ENCODE measurements at places on chromosomes 1 and 21.

GRCh38 chr1:202074985-202075384 lies 47.7 kb upstream of the GPR37L1 start:
- no peak for DNase-seq

DNA sequence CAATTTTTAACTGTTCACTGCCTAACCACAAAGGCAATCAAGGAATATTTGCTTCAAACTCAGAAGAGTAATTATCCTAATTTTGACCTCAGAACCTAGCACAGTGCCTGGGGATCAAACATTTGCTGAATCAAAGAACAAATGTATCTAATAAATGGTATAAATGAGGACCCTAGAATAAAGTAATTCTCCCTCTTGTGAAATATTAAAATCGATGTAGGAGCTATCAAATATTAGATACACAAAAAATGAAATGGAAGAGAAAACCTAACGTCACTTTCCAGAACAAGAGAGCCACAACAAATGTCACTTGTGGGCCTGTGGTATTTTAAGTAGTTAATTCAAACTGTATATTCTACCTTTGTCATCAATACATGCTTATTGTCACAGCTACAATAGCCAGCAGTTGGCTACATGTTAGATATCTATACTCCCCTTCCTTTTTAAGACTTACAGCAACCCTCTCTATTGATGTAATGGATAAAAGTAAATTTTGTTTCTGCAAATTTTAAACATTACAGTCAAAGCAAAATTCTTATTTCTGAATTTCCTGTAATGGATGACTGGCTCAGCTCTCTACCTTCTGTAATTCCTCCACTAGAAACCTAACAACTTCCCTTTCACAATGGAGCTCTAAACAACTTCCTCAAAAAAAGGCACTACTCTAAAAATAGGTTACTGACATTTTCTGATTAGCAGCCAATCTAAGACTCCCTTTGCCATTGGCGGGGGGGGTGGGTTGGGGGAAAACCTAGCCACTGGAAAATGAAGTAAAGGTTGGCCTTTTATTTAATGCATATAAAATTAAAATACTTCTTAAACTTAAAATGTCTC lies 37.6 kb downstream of the PUM1 start:
- peak; percentile 50 for DNase-seq

DNA sequence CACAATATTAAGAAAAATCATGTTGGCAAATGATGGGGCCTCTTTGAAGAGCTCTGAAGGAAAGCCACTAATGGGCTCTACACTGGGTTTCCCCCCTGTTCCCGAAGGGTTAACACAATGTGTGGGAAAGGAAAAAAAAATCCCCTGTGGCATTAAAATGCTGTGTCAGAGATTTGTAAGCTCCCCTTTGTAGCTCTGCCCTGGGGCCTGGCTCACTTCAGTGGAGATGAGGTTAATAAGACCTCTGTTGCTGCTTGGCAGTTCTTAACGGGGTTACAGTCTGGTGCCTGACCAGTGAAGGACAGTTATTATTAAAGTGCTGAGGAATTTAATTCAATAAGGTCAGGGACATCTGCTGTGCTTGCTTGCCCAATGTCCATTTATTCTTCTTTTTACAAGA lies 129.7 kb upstream of the UBE2U start:
- no peak for DNase-seq

- no peak for DNase-seq
Observed at GRCh38 chr1:181040284-181040865, 6.6 kb downstream of the MR1 start.

DNA sequence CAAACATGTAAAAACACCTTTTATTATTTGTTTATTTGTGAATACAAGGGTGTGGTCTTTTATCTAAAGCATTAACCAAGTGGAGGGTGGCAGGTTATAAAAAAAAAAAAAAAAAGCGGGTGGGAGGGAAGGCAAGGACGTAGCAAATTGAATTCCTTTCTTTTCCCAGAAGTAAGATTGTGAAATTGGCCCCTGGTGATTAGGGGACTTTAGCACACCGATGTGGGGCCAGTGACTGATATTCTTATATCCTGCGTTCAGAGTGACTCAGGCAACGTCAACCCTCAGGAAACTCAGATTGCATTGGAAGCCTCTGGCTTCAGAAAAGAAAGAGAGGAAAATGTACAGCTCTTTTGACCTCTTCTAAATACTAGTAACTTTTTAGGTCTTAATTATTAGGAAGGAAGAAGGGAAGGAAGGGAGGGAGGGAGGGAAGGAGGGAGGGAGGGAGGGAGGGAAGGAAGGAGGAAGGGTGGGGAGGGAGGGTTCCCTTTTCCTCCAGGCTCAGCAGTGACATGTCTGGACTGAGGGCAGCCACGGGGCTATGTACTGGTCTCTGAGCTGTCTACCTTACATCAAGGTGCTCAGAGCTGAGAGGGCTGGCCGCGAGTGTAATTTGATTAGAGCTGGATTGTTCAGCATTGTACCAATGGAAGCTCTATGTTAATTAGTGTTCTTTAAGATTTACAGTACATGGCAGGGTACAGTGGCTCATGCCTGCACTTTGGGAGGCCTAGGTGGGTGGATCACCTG lies 30.2 kb downstream of the EVA1C start:
- no peak for DNase-seq

DNA sequence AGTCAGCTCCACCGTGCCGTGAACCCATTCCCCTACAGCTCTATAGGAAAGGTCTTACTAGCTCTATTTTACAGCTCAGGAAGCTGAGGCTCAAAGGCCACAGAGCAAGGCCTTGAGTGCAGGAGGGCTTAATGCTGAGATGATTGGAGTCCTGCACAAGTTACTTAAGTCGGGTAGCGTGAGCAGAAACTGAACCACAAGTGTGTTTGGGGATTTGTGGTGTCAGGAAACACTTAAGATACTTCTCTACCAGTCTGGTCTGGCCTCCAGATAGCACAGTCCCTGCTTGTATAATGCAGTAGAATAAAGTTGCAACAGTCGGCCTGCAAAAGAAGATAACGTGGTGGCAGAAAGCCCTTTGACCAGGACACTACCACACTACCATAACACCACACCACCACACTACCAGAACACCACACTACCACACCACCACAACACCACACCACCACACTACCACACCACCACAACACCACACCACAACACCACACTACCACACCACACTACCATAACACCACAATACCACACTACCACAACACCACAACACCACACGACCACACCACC lies 118.1 kb downstream of the SPSB1 start:
- DNase-seq = no peak

DNA sequence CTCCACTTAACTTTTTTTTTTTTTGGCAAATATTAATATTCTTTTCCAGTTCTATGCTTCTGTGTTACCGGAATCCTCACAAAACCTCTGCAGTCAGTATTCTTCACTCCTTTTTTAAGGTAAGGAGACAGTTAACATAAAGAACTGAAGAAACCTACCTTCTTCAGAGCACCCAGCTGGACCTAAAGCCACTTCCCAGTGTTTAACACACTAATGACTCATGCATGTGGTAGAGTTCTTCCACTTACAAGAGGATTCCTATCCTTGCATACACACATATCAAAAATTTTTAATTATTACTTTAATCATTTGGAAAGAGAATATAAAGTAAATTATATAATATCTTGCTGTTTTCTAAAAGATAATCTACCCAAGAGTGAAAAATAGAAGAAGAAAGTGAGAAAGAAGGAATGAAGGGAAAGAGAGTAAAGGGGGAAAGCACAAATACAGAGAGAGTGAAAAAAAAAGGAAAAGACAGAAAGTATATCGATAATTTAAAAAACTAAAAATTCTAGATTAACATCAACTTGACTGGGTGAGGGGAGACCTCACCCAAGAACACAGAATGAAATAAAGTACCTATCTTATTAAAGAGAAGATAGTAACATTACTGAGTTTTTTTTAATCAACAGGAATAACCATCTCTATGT lies 54.9 kb downstream of the ENAH start:
- no peak for DNase-seq

GRCh38 chr1:33433509-33434362 lies 2.8 kb upstream of the PHC2 start:
- DNase-seq = no peak

GRCh38 chr1:228147768-228148167 lies 2.0 kb upstream of the GJC2 start:
- DNase-seq = no peak

DNA sequence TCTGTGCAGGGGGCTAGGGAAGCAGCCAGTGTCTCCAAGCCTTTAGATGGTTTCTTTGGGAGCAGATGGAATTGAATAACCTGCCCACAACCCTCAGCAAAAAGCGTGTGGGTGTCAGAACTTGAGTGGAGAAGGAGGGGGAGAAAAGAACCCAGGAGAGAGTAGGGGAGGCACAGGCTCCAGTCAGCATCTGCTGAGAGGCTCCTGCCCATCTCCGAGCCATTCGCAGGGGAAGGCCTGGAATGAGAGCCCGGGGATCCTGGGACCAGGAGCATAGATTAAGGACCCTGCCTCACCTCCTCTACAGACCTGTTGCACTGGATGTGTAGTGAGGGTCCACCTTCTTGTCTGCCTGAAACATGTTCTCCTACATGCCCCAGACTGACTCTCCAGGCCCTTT lies 16.3 kb downstream of the TMEM81 start:
- DNase-seq = no peak

- no peak for DNase-seq
Observed at GRCh38 chr1:245481261-245481660, 326.5 kb downstream of the KIF26B start.

- DNase-seq = no peak
Observed at GRCh38 chr1:8089535-8090228, 63.6 kb upstream of the ERRFI1 start.

DNA sequence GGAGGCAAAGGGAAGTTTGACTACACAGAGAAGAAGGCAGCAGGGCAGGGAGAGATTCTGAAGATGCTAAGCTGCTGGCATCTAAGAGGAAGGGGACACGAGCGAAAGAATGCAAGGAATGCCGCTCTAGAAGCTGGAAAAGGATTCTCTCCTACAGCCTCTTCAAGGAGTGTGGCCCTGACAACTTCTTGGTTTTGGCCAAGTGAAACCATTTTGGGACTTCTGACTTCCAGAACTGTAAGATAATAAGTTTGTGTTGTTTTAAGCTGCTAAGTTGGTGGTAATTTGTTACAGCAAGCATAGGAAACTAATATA lies 28.5 kb downstream of the MGST3 start:
- no peak for DNase-seq

- DNase-seq = peak; percentile 31
Observed at GRCh38 chr1:86429835-86430234, 5.9 kb downstream of the CLCA2 start.

DNA sequence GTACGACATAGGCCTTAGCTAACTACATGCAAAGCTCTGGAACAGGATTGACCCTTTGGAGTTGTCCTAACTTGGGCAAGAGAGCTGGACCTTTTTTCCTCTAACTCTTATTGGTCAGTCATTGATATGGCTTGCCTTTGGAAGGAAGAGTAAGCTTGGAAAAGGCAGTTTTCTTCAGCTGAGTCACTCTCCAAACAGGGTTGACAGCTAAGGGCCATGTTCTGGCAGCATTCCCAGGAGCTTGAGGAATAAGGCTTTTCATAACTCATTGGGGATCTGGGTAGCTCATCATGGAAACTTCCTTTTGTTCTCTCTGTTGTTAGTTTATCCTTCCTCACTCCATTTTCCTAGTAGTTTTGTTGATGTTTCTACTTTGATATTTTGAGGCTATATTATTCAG lies 14.5 kb upstream of the ERRFI1 start:
- DNase-seq = no peak

GRCh38 chr1:177780096-177780700 lies 189.7 kb downstream of the SEC16B start:
- peak; percentile 60 for DNase-seq

GRCh38 chr1:150111670-150112069 lies 38.0 kb upstream of the PLEKHO1 start:
- DNase-seq = no peak

GRCh38 chr1:212440419-212440818 lies 7.7 kb downstream of the NENF start:
- DNase-seq = no peak

DNA sequence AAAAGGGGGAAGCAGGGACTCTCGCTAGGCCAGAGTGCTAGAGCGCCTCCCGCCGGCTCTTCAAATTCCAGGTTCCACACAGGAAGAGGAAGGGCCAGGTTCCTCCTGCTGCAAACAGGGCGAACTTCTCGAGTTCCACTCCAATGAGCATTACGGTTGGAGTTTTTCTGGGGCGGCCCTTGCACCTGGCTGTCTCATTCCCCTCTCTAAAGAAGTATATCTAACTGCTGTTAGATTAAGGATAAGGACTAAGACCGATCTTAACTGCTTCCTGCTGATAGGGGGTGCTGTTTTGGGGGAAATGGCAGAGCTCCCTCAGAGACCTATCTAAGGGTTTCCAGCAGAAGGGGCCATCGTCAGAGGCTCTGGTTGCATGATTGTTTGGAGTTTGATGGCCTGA lies 138.0 kb downstream of the RABGAP1L start:
- no peak for DNase-seq

DNA sequence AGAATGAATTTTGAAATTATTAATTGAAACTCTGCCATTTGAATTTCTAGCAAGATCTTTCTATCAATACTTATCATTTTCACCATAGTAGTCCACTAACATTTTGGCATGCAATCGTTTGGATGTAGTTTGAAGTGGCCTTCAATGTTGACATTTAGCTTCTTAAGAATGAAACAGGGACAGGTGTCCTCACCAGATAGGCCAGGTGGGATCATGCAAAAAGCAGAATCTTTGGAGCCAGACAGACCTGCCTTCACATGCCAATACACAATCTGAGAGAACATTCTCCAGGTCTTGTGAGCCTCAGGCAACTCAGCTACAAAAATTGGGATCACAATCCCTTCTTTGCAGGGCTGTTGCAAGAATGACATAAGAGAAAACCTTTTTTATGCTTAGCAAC lies 18.3 kb upstream of the HSPA13 start:
- no peak for DNase-seq

DNA sequence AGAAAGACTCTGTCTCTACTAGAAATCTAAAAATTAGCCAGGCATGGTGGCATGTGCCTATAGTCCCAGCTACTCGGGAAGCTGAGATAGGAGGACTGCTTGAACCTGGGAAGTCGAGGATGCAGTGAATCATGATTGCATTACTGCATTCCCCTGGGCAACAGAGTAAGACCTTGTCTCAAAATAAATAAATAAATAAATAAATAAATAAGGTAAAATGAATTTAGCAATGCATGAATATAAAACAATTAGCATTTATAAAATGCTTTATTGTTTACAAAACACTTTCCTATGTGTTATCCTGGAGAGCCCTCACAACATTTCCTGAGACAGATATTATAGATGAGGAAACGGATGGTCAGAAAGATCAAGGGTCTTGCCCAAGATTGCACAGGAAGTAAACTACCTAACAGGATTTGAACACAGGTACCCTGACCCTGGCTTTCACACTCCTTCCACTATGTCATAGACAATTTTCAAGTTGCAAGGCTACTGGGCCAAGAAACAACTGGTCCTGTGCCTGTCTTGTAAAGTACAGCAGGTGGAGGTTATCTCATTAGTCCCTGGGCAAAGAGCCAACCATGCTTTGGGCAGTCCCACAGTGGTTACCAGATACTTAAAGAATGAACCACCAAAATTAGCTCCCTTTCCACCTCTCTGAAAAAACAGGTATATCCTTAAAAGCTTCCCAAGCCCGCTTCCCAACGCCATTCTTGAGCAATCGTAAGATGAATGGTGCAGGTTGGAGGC lies 15.4 kb upstream of the VSIG8 start:
- DNase-seq = no peak

GRCh38 chr1:12184008-12184681 lies 17.4 kb downstream of the TNFRSF1B start:
- peak; percentile 70 for DNase-seq

- DNase-seq = no peak
Observed at GRCh38 chr1:211705467-211706091, 30.2 kb upstream of the NEK2 start.

Data from globus pallidus (tissue), 1 donor.